Activated CD4-positive, alpha-beta T cell treated with anti-CD3 and anti-CD28 coated beads for 24 hours (primary cell): ENCODE measurements at places on chromosomes 6 and 20.

DNA sequence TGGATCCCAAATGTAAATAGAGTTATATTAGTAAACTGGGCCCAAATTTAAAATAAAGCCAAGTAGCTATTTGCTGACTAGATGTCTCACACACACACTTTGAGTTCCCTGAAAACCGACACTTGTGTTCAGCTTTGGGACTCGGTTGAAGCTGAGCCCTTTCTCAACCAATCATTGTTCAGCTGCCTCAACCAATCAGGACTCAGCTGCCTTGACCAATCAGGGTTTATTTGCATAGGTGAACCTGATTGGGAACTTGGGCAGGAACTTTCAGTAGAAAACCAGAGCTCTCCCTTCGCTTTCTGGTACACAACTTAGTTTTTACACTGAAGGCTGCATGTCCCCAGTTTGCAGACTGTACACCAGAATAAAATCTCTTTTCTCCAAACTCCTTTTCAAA is 301.7 kb downstream of the FOXA2 start:
- DNase-seq = no peak

- DNase-seq = no peak
Measured at GRCh38 chr6:158081657-158081935, 86.5 kb downstream of the SERAC1 start.

DNA sequence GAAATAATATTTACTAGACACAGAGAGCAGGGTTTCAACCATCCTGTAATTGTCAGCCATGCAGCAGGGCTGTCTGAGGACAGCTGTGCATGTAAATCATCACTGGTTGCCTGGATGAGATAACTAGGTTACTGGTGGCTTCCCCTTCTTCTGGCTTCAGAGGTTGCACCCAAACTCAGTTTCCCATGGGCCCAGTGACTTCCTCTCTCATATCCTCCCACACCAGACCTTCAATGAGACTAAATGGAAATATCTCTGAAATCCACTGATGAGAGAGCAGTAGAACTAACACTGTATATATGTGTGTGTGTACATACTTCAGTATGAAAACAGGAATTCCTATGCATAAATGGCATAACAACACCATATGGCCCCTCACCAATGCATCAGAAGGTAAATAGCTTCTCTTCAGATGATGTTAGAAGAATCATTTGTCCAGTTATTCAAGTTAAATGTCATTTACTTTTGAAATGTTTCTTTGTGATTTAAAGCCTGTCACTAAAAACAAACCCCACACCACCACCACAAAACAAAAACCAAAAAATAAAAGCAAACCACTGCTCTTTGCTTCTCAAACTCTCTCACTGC is 51.0 kb upstream of the IL20RA start:
- no peak for DNase-seq

DNA sequence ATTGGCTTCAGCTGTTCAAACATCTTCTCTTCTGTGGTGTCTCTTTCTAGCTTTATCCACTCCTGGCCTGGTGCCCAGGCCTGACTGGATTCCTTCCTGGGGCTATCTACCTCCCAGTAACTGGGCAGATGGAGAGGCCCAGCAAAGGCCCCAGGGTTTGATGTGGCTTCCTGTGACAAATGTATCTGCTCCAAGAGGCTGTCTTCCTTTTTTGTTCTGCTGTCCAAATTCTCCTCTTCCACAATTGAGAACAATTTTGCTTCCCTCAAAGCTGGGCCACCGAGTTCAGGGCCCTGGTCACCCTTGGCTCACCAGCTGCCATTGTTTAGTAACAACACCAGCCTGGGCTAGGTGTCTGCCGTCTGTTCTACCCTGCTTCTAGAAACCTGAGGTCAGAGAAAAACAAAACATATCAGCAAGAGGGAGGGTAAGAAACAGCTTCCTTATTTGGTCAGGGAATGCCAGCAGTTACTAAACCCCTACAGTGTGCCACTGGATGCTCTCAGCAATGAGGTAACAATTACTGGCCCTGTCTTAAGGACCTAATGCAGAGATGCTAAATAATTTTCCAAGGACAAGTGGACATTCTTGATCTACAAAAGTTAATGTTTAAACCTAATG is 3.9 kb downstream of the ZFP57 start:
- no peak for DNase-seq

- DNase-seq = no peak
Measured at GRCh38 chr6:130769861-130770260, 57.3 kb upstream of the SMLR1 start.

DNA sequence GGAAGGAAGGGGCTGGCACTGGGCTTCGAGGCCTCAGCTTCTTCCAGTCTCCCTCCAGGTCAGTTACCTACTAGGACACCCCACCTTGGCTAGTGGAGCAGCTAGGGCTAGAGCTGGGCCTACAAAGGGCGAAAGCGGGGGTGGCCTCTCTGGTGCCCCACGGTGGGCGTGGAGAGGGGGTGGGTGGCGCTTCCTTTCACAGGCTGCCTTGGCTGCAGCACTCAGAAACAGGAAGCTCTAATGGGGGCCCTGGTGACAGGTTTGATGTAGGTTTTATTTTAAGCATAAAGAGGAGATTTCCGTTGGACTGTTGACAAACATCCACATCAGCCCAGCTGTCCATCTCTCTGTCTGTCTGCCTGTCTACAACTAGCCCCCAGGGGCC is 13.4 kb downstream of the FAM110A start:
- no peak for DNase-seq

DNA sequence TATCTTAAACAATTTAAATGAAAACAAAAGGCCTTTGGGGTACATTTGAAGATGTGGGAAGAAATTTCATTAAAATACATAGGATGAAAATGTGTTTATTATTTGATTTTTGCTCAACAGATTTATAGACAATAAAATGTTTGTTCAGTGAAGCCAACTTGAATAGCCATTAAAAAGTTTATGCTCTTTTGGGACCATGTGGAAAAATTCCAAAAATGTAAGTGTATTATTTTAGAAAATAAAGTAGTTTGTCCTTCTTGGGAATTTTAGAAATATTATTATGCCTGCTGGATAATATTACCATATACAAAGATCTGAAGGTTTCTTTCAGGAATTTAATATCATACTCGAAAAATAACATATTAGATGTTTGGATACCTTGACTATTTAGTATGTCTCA is 131.3 kb downstream of the EPM2A start:
- DNase-seq = no peak

GRCh38 chr20:53672484-53673129 is 79.0 kb upstream of the ZNF217 start:
- DNase-seq = no peak

GRCh38 chr6:144305985-144306384 is 20.9 kb downstream of the UTRN start:
- DNase-seq = no peak

GRCh38 chr6:55774286-55775028 is 100.9 kb downstream of the BMP5 start:
- no peak for DNase-seq

DNA sequence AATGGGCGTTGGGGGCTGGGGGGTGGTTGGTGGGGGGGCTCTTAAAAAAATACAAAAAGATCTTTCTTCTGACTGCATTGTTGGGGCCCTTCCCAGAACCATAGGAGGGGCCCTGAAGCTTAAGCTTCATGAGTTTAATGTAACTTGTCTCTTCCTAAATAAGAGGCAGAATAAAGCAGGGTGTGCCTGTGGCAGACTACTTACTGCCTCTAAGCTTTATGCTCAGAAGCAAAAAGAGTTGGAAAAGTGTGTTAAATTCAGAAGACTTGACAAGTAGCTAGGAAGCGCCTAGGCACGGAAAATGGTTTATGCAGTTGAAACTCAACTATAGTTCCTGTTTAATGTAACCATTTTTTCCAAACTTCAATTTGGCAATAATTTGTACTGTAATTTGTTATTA is 44.5 kb downstream of the TIAM2 start:
- DNase-seq = no peak

DNA sequence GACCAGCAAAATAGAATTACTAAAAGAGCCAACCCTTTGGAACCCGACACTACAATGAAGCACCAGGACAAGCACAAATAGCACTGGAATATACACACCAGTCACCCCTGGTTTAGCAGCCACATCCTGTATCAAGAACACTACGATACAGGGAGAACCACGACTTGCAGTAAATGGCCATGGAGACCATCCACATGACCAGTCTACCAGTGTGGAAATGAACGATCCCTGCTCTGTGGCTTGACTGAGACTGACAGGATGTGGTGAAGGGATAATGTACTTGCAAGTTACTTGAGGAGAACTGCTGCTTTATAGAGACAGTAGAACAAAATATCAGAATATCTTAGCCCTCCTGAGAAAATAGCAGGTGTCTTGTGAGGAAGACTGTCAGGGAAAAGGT is 169.6 kb downstream of the COL9A1 start:
- DNase-seq = no peak

- DNase-seq = no peak
Measured at GRCh38 chr6:144989319-144990107, 704.4 kb downstream of the UTRN start.

GRCh38 chr6:79610306-79611009 is 20.7 kb upstream of the SH3BGRL2 start:
- DNase-seq = no peak

DNA sequence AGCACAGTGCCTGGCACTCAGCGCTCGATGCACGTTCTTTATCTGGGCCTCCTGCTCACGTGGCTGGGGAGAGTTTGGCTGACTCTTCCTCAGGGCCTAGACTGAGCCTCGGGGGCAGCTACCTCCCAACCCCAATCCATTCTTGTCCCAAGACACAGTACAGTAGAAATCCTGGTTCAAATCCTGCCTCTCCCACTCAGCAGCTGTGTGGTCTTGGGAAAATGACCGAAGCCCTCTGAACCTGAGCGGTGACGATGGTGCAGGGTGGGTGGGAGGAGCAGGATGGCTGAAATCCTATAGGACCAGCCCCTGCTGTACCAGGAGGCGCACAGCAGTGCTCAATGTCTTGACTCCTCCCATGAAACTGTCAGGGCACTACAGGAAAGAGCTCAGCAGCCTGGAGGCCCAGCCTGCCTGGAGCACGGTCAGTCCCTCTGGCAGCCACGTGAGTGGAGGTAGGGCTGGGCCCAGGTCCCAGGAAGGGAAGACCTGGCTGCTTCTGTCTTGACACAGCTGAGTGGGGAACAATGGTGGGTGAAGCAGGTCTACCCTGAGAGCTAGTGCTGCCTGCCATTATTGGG is 31.5 kb downstream of the PDRG1 start:
- DNase-seq = no peak

- no peak for DNase-seq
Measured at GRCh38 chr20:63831993-63832686, 1.1 kb upstream of the ZBTB46 start.

GRCh38 chr20:41424546-41424945 is 57.9 kb upstream of the EMILIN3 start:
- DNase-seq = no peak

DNA sequence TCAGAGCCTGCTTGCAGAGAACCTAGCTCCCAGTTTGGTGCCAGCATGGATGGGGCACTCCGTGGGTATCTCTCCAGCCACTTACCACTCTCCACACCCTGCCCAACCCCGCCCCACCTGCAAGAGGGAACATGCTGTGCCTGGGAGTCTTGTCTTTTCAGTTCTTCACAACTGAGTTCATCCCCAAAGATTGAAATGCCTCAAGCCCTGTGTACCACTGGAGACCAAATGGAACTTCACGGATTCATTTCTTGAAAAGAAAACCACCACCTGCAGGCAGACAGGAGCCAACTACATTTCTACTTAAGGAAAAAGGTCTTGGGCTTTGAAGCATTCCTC is 50.1 kb downstream of the TRERF1 start:
- no peak for DNase-seq

GRCh38 chr20:32682508-32682987 is 8.8 kb upstream of the C20orf203 start:
- DNase-seq = no peak

DNA sequence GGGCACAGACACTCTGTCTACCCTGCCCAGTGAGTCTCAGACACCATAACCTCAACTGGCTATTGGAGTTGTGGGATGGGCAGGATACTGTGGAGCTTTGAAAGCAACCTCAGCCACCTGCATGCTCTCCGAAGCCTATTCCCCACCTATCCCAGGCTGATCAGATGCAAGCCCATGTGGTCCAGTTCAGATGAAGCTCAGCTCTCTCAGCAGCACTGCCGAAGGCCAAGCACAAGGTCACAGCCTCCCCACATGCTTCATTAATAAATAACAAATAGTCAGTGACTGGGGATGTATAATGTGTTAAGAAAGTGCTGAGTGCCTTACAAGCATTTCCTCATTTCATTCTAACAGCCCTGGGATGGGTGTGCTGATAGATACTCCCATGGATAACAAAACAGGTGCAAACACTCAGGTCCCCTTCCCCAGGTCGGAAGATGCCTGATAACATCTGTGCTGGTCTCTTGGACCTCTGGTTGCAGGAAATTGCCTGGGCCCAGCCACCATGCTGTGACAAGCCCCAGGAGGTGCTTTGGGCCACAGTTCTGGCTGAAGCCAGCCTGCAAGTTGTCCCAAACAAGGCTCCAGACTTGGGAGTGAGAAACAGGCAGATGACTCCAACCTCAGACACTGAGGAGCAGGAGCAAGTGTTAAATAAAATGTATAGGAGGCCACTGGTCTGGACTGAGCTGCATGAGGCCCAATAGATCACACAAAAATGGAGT is 3.7 kb downstream of the ACSS1 start:
- DNase-seq = no peak

GRCh38 chr6:44234101-44235025 is 11.0 kb downstream of the SLC29A1 start:
- DNase-seq = no peak

GRCh38 chr6:41370488-41371111 is 35.2 kb downstream of the NCR2 start:
- no peak for DNase-seq

DNA sequence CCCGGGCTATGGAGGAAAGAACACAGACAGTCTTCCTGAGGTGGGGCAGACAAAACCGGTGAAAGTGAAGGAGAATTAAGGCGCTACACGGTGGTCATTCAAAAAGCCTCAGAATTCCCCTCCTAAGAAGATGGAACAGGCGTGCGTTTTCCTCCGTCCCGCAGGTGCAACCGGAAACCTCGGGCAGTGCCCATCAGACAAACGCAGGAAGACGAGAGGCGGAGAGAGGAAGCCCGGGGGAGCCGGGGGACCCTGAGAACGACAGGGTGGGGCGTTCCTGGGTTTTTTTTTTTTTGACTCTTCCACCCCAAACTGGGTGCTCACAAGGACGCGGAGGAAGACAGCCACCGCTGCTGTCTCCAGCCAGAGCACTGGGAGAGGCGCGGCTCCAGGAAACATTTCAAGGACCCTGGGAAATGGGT is 25.4 kb downstream of the TTLL2 start:
- DNase-seq = no peak

DNA sequence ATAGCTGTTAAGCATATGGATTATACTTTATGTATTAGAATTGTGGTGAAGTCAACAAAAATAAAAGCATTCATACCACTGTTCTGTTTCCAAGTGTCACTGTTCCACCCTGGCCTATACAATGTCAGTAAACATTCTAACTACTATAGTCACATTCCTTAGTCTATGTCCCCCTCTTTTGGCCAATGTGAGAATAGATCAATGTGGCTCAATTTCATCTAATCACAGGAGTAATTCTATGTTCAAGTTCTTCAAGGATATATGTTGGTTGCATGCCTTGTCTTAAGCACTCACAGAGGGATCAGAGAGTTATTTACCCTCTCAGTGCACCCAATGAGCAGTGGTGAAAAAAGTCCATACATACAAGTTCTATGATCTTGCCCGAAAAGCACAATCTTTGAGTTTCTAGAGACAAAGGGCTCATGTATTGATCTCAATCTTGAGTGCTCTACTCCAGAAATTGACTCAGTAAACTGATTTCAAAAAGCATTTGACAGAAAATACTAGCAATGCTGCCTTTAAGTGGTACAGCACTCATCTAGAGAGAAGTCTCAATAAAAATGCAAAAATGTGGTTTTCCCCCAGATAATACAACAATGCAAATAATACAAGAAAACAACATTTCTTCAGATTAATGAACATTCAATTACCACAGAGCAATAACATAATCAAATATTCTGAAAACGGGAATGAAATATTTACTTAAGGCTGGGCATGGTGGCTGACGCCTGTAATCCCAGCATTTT is 16.5 kb downstream of the SMLR1 start:
- DNase-seq = no peak
